Osteoblast (primary cell): ENCODE measurements at places on chromosomes 3 and 15. TPM values are rescaled to one million over a fixed set of nuclear protein-coding genes. Genes with fewer than 3 reads are reported as not detected.

The ST8SIA2 gene
- 0.29 and 0.36 TPM in 2 replicates for total RNA-seq

DNA sequence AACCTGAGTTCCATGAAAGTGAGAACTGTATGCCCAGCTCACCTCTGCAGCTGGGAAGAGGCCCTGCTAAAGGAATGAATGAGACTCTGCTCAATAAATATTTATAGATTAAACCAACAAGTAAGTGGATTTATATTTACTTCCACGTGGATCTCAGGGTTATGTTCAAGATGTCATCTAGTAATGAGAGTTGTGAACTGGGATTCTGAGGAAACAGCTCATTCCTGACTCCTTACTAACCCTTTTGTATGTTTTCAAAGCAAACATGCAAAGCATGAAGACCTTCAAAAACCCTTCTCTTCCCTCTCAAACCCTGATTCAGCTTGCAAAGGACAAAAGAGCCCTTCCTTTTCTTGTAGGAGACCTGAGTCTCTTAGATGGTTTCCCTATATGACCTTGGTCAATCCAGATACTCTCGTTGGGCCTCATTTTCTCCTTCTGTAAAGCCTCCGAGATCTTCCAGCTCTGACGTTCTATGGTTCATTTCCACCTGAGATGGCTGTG is 53.4 kb downstream of the LSM3 start:
- peak overlapping the region; percentile 50 for H3K27ac ChIP-seq
- peaks cover 33% of the 10 kb centered on the region for H3K4me1 ChIP-seq
- DNase-seq, result peak; percentile 83
- peaks cover 2% of the 10 kb centered on the region for H3K27me3 ChIP-seq
- no peak overlapping the region for H3K4me3 ChIP-seq

The CNTN6 gene
- total RNA-seq, result under 0.01 TPM in 1 of 2 replicates, not detected in the other

- H3K27ac ChIP-seq, result no peak overlapping the region
- no peaks in the 10 kb centered on the region for H3K4me1 ChIP-seq
- no peak for DNase-seq
- H3K27me3 ChIP-seq, result no peaks in the 10 kb centered on the region
- no peak overlapping the region for H3K4me3 ChIP-seq
Measured at GRCh38 chr3:106783231-106783630, 594.0 kb upstream of the CCDC54 start.

DNA sequence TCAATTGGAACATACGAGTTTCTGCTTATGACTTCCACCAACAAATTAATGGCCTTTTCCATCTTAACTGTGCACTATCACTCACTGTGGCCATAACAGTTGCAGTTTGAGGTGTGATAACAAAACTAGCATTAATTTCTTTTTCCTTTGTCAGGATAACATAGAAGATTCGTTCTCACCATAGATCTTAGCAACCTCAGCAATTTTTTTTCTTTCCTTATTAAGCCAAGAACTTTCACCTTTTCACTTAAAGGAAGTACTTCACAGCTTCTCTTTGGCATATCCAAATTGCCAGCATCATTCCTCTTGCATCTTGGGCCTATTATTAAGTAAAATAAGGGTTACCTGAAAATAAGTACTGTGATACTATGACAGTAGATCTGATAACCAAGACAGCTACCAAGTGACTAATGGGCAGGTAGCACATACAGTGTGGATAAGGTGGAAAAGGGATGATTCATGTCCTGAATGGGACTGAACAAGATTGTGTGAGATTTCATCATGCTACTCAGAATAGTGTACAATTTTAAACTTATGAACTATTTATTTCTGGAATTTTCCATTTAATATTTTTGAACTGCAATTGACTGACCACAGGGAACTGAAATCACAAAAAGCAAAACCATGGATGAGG is 46.6 kb downstream of the CEP70 start:
- no peaks in the 10 kb centered on the region for H3K27me3 ChIP-seq
- H3K4me3 ChIP-seq, result no peak overlapping the region
- no peak for DNase-seq
- no peaks in the 10 kb centered on the region for H3K4me1 ChIP-seq

GRCh38 chr3:133295944-133296917 is 103.6 kb upstream of the BFSP2 start:
- H3K27me3 ChIP-seq, result no peaks in the 10 kb centered on the region
- no peak overlapping the region for H3K4me3 ChIP-seq
- peak; percentile 36 for DNase-seq
- peaks cover 27% of the 10 kb centered on the region for H3K4me1 ChIP-seq
- H3K27ac ChIP-seq, result peak overlapping the region; percentile 6

- H3K27me3 ChIP-seq, result no peaks in the 10 kb centered on the region
- DNase-seq, result peak; percentile 95
- H3K27ac ChIP-seq, result peak within 1 kb of the TSS; percentile 45
- peaks cover 13% of the 10 kb centered on the region for H3K4me1 ChIP-seq
Measured at GRCh38 chr15:75842722-75843677, at the start of gene UBE2Q2. TSS of gene UBE2Q2 (plus strand) at chr15:75843447. CDS start at chr15:75843667, 220 bp downstream.

GRCh38 chr3:98343647-98344507 is 9.8 kb upstream of the OR5K4 start:
- no peaks in the 10 kb centered on the region for H3K4me1 ChIP-seq
- DNase-seq, result peak; percentile 38
- H3K27ac ChIP-seq, result no peak overlapping the region
- H3K4me3 ChIP-seq, result no peak overlapping the region
